ENCODE measurements at places on chromosomes 6 and 20. TPM values are rescaled to one million over a fixed set of nuclear protein-coding genes. Genes with fewer than 3 reads are reported as not detected.

GRCh38 chr6:31836047-31836473, 8.5 kb downstream of the HSPA1B start:
- DNase-seq: no peak

- DNase-seq: no peak
Observed at GRCh38 chr20:3909952-3910366, 20.8 kb downstream of the PANK2 start.

- DNase-seq: no peak
Observed at GRCh38 chr6:164628302-164628931, 681.0 kb downstream of the C6orf118 start.

DNA sequence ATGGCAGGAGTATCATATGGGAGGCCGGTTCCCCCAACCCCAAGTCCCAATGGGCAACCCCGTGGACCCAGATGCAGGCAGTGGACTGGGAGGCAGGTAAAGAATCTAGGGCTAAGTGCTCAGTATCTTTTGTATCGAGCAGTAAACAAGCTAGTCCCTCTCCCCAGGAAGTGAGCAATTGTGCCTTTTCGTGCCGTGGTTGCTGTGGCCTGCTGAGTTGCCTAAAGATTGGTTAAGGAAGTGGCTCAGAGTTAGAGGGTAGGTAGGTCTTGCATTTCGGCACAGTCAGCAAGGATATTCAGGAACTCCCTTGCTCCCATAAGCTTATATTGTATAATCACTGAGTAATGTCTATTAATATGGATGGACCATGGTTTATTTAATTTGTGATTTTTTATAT, 1.3 kb upstream of the DNAH8 start:
- DNase-seq: peak; percentile 64

DNA sequence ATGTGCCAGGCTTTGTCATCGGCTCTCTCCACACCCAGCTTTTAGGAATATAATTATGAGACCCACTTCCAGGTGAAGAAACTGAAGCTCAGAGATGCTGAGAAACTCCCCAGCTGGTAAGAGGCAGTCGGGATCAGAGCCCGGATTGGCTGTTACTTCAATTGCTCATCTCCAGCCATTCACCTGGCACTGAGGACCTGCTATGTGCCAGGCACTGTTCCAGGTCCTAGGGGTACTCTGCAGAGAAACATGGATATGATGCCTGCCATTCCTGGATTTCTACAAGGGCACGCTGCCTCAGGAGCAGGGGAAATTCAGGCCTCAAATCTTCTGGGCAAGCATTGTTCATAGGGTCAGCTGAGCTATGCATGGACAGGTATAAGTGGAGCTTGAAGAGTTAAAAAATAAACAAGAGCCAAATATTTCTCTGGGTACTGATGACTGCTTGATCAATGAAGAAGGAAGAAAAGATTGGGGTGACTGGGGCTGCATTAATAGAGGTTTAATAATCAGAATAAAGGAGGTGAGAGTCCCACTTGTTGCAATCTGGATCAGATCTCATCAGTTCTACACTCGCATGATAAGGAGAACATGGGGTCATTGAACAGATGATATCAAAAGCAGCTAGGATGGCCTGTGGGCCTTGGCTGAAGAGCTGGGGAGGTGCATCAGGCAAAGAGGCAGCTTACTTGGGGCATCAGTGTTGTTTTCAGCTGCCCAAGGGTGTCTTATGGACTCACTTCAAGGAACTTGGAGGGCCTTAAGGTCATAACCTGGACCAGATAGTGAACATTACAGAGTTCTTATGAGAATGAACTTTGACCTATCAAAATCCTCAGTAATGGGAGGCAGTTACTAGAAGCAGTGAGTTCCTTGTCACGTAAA, 80.9 kb upstream of the TOX2 start:
- no peak for DNase-seq

- no peak for DNase-seq
Observed at GRCh38 chr6:124993327-124993726, 31.1 kb downstream of the RNF217 start.

DNA sequence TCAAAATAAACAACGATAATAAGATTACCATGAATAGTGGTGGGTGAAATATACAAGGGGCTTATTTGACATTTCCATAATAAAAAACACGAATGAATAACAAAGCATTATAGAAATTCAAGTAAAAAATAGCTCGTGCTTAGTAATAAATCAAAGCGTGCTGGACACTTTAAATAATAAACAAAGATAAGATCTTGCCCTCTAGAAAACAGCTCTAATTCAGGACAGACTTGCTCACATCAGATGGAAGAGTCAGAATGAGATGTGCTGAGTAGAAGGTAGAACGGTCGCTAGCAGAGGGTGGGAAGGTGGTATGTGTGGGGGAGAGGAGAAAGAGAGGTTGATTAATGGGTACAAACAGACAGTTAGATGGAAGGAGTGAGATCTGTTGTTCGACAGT, 27.3 kb downstream of the PSMB1 start:
- no peak for DNase-seq

DNA sequence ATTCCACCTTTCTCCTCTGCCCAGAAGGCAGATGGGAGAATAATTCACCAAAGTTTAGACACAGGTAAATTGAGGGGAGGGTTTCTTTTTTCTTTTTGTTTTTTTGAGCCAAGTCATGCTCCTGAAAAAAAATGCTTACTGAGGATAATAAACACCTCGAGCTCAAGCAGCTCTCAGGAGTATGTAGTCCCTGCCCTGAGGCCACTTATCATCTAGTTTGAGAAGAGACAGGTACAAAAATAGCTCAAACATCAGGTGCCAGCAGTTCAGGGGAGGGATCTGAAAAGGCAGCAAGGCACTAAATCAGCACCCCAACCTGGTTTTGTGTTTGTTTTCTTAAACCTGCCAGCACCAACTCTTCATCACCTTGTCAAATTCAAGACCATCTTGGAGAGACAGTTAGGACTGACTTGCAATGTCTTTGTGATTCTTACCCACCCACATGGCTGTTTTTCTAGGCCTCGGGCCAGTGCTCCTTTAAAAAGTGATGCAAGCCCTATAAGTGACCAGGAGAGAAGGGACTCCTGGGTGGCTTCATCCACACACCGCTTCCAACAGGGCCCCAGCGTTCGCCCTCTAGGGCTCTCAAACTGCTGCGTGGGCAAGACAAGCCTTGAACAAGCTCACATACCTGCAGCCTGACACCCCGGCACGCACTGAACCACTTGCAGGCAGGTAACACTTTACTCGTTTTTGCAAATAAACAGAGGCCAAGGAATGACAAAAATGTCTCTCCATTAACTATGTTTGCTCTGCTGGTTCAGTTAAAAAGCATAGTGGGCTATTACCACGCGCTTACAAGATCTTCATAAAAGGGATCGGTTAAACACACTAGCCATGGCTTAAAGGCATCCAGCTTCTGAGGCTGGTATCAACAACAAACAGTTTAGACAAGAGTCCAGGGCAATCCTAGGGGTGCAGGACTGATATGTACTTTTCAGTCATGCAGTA, 13.9 kb downstream of the JAG1 start:
- DNase-seq: no peak

DNA sequence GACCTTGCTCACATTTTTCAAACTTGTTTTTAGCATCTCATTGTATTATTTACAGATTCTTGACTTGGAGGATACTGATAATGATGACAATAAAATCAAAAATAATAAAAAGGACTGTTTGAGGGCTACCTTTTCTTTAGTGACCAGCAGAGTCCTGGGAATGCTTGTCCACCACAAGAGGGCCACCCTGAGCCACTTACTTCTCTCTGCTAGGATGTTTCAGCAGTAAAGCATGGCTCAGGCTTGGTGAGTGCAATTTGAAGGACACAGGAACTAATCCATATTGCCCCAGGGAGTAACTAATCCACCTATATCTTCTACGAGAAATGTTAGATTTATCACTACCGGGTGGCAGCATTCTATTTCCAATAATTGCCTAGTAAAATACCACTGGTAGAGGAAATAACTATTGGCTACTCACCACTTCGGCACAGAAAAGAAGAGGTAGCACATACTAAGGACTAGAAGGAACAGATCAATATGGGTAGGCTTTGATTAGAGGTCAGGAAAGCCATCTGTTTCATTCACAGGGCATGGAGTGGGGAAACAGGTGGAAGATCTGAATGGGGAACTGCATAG, 5.8 kb upstream of the KIAA0408 start:
- DNase-seq: peak; percentile 37

DNA sequence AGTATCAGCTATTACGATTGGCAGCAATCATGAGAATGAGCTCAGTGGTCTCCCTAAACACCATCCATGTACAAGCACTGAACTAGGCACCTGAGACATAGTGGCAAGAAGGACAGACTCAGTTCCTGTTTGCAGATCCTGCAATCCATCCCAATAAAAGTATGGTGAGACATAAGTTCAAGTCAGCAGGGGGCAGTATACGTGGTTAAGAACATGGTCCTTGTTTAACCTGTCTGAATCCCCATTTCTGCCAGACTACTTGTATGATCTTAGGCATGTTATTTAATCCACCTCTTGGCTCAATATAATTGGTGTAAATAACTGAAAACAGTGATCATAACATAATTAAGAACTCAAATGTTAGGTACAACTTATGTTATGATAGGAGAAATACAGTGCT, 33.2 kb upstream of the PNISR start:
- no peak for DNase-seq

GRCh38 chr6:119060255-119060907, 18.1 kb downstream of the FAM184A start:
- no peak for DNase-seq

DNA sequence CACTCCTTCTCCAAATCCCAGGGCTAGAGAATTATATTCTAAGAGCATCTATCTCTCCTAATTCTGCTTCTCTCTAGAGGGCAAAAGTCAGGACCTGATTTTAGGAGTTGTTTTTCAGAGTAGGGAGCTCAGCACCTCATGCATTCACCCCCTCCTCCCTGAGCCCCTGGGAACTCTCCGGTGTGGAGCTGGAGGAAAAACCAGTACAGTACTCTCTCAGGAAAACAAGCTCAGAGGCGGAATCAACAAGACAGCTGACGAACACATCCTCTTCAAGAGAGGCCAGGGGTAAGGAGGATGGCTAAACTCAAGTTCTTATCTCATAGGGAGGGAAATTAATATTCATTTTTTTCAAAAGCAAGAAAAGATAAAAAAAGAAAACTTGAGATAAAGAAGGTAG, 120.1 kb upstream of the CDYL start:
- DNase-seq: no peak

Gene C20orf202
- polyA plus RNA-seq: not detected

DNA sequence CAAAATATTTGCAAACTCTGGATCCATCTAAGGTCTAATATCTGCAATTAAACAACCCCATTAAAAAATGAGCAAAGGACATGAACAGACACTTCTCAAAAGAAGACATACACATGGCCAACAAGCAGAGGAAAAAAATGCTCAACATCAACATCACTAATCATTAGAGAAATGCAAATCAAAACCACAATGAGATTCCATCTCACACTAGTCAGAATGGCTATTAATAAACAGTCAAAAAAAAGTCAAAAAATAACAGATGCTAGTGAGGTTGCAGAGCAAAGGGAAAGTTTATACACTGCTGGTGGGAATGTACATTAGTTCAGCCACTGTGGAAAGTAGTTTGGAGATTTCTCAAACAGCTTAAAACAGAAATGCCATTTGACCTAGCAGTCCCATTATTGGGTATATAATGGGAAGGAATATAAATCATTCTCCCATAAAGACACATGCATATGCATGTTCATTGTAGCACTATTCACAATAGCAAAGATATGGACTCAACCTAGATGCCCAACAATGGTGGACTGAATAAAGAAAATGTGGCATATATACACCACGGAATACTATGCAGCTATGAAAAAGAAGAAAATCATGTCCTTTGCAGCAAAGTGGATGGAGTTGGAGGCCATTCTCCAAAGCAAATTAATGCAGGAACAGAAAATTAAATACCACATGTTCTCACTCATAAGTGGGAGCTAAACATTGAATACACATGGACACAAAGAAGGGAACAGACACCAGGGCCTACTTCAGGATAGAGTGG, 9.1 kb downstream of the ZNFX1 start:
- DNase-seq: no peak

Gene POU3F2
- not detected for polyA plus RNA-seq

DNA sequence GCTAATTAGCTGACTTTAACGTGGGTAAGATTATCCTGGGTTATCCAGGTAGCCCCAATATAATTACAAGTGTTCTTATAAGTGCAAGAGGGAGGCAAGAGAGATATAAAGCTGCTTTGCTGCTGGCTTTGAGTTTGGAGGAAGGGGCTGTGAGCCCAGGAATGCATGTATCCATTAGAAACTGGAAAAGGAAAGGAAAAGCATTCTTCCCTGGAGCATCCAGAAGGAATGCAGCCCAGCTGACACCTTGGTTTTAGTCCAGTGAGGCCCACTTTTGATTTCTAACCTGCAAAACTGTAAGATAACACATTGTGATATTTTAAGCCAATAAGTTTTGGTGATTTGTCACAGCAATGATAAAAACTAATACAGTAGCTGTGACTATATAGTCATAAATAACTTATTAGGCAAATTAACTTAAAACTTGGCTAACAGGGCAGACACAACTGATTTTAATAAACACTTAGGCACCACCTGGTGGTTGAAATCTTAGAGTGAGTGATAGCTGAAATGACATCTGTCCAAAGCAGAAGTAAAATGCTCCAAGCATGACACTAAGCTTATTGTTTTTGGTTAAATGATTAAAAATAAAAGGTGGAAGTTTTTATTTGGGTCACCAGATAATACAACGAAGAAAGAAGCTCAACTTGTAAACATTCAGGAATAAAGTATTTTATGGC, 35.6 kb downstream of the ADGRF4 start:
- no peak for DNase-seq

- DNase-seq: no peak
Observed at GRCh38 chr20:47557218-47557617, 55.5 kb downstream of the NCOA3 start.

DNA sequence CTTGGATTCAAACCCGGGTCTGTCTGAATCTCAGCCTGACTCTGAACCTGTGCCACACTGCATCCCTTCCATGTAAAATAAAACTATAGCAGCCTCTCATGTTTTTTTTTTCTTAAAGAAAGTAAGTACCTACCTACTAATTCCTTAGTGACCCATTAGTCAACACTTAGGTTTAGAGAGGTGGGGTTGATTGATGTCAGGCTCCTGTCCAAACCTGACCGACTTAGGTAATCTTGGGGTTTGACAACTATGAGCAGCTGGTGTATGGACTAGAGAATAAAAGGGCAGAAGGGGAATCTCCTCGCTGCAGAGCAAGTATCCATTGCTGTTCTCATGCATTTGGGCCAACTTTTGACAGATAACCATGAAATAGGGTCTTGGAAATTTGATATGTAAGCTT, 6.5 kb downstream of the NKAIN2 start:
- no peak for DNase-seq

DNA sequence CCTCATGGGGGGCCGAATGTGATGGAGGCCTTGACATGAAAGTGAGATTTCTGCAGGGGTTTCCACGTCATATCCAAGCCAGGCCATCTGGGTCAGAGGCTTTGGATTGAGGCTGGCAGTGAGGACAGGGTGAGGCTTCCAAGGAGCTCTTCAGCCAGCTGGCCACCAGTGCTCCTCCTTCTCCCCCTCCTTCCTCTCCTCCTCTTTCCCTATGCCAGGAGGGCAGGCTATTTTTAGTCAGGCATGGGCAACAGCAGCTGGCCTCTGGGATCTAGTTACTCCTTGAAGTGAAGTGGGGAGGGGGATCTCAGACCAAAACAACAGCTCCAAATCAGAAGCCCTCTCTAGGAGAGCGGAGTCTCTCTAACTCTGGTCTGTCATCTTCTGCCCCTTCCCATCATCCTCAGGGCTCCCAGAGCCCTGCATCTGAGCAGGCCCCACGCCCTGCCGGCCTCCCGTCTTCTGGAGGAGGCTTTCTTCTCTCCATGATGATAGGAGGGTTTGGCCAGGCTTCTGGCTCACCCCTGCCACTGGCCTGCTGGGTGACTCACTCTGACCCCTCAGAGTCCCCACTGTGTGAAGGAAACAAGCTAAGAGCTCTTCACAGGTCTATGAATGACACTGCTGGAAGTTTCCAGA, 612 bp downstream of the TNNC2 start:
- no peak for DNase-seq

Measured in immature natural killer cell (primary cell).